WTC11 (cell line): ENCODE measurements at places on chromosomes 4 and X. TPM values are rescaled to one million over a fixed set of nuclear protein-coding genes. Genes with fewer than 3 reads are reported as not detected.

The TRIM2 gene
- 42.0 to 54.5 TPM (median 43.9 TPM) in 3 replicates for total RNA-seq

The ALAS2 gene
- total RNA-seq, result 0.30 to 0.35 TPM in 2 of 3 replicates, not detected in the other

The NALF2 gene
- total RNA-seq, result 13.1 to 14.0 TPM (median 13.7 TPM) in 3 replicates

The PRDM8 gene
- 0.14 TPM in 1 of 3 replicates, not detected in the others for total RNA-seq

The ZNF141 gene
- 33.9 to 43.6 TPM (median 34.5 TPM) in 3 replicates for total RNA-seq

The PDZD4 gene
- total RNA-seq, result 120 to 175 TPM (median 161 TPM) in 3 replicates

The GASK1B gene
- total RNA-seq, result 0.23 to 0.32 TPM (median 0.24 TPM) in 3 replicates

DNA sequence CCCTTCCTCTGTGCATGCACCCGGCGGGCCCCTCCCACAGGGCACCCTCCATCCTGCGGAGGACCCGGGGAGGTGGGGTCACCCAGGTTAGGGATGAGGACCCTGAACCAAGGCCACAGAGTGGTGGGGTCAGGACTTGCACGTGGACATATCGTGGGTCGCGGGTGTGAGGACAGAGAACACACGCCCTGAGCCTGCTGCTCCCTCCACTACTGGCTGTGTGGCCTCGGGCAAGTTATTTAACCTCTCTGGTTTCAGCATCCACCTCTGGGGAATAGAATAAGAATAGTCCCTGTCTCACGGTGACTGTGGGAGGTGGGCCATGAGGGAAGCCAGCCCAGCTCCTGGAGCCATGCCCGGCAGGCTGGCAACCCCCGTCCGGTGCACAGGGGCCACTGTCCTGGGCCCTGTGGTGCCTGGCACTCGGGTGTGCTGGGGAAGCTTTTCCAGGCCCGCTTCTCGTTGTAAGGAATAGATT is 5.1 kb downstream of the PSAPL1 start:
- DNase-seq, result no peak

- no peak for DNase-seq
These were observed 79.6 kb downstream of the CCKAR start for GRCh38 chr4:26410385-26411293.

- DNase-seq, result no peak
These were observed 1.8 kb downstream of the CCNI start for GRCh38 chr4:77073981-77074380.

DNA sequence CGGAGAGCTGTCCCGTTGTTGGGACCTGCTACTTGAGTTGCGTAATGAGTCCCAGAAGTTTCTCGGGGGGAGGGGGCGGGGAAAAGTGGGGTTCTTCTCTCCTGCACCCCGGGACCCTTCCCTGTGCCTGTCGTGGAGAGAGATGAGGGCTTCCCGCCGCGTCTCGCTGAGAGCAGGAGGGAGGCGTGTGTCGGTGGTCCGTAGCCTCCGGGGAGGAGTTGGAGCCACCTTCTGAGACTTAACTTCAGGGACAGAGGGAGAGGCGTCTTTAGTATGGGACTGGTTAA is 698 bp downstream of the AFF1 start:
- no peak for DNase-seq

GRCh38 chr4:142475663-142476062 is 370.4 kb downstream of the INPP4B start:
- DNase-seq, result no peak

GRCh38 chr4:26126994-26127393 is 193.8 kb upstream of the RBPJ start:
- DNase-seq, result no peak

DNA sequence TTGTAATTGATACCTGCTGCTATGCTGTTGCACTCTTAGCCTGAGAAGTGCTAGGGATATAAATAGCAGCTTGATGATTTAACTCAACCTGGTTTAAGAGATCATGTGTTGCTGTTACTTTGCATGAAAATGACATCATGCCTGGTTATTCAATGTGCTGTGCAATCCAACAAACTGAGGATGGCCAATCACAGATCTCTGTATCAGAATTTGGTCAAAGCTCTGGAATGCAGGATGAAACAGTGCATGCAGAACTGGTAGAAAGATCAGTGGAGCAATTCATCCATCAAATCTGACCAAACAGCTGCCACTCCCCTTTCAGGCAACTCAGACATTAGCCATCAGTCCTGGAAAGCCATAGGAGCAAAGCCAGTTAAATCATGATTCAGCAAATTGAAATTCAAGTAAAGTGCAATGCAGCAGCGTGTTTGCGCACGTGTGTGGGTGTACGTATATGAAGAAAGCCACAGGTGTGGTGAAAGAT is 160.3 kb upstream of the RASGEF1B start:
- no peak for DNase-seq

- DNase-seq, result peak; percentile 38
These were observed 24.1 kb downstream of the MSMO1 start for GRCh38 chr4:165351359-165352130.

- DNase-seq, result peak; percentile 21
These were observed 58.0 kb upstream of the CHRDL1 start for GRCh38 chrX:110853610-110854009.

DNA sequence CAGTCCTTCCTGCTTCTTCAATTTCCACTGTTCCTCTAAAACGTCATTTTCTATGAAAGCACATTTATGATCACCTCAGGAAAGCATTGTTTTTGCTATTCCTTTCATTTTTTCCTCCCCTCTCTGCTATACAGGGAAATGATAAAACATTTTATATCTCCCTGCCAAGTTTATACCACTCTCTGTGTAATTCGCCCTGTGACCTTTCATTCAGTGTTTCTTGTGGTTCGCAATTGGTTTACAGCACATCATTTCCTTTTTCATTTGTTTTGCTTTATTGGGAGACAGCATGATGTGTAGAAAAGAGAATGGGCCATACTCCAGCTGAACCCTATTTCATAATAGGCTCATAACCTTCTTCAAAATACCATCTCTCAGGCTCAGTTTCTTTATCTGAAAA is 99.9 kb upstream of the RAPGEF2 start:
- no peak for DNase-seq

DNA sequence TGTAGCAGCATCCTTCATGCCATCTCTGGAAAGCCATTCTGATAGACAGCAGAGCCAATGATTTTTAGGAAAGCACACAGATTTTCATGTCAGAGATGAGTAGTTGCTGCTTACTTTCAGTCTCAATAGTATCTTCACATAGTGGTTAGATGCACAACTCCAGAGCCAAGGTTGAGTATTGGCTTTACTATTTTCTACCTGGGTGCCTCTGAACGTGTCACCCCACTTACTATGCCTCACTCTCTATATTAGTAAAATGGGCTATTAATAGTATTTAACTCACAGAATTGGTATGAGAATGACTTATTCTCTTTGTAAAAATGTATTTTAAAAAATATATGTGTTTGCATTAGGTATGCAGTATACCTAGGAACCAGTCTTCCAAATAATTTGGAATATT is 108.8 kb upstream of the STIM2 start:
- no peak for DNase-seq

DNA sequence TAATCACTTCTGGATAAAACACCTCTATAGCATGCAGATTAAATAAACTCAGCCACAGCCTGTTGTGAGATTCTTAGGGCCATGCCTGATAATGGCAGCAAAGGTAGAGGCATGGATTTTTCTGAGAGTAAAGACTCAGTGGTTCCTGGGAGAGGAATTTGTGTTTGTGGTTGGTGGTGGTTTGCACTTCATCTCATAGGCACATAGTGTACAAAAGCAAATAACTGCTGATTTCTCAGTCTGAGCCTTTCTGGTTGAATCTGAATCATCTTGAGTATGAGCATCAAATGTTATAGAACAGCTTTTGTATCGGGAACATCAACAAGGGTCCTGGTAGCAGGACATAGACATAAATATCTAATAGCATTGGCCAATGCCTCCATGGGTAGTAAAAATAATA is 274.3 kb downstream of the FRMPD4 start:
- DNase-seq, result no peak
